ENCODE measurements at places on chromosomes 12 and 14.
A peak's percentile ranks its signal among the peaks of the same experiment; 100 is the strongest.

DNA sequence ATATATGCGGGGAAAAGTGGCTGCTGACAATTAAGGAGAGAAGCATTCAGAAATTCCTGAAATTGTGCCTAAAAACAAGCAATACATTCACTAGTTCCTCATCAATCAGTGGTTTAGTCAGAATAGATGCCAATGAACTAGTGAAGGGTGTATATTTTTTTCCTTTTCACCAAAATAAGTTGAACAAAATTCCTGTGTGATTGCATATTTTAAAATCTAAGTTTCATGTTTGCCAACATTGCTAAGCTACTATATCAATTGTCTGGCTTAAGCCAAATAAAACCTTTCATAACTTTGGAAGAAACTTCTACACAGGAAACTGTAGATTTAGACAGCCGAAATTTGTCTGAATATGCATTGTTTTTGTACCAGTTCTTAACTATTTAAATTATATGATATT, 8.7 kb downstream of the PRKD1 start:
- DNase-seq = no peak

DNA sequence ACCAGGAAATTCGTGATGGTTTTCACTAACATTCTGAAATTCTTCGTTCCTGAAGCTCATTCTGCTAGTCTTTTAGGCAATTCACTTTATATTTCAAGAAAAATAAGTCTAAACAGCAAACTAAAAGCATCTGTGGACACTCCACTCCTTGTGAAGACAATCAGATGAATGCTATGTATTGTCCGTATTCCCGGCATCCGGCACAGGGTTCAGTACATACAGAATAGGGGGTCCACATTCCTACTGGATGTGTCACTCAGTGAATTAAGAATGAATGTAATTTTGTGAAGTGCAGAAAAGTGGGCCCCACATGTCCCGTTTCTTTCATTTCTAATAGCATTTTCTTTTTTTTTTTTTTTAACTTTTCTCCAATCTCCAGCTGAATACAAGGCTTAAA, 241.3 kb downstream of the GRIN2B start:
- no peak for DNase-seq

DNA sequence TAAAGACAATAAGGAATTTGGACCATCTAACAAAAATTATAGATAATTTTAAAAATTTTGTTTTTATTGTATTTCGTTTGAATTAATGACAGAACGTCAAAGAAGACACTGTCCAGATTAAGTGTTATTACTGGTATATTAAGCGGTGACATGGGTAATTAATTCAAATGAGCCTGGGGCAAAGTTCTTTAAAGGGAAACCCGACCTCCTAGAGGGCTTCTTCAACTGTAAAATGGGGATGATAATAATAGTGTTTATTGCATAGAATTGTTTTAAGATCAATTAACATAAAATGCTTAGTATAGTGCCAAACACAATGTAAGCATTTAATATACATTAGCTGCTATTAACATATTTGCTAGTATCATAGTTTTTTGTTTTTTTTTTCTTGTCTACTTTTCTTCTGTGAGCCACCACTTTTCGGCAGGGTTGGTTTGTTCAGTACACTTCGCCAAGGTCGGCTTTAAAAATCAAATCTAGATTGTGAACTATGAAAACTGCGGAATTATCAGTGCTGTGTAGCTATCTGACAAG, 514 bp upstream of the LARP4 start:
- no peak for DNase-seq

GRCh38 chr12:7109572-7109920, 532 bp upstream of the C1RL start:
- DNase-seq = no peak

GRCh38 chr14:22570132-22570949, 18.7 kb downstream of the DAD1 start:
- peak; percentile 14 for DNase-seq

DNA sequence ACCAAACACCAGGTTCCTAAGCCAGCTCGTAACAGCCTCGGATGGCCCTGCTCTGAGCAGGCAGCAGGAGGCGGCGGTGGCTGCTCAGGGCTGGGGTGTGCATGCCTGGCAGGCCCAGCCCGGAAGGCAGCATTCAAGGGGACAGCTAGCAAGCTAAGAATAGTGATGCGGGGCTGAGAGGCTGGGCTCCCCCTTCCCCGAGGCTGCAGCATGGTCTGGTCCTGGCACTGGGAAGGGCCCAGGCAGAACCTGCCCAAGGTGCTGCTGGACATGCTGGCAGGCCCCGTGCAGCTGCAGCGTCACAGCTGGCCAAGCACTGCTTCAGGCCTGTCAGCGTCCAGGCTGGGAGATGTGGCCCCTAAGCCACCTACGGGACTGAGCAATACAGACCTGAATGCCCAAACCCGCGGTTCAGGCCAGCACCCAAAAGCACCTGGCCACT, 26.4 kb upstream of the NUDT14 start:
- DNase-seq = no peak

DNA sequence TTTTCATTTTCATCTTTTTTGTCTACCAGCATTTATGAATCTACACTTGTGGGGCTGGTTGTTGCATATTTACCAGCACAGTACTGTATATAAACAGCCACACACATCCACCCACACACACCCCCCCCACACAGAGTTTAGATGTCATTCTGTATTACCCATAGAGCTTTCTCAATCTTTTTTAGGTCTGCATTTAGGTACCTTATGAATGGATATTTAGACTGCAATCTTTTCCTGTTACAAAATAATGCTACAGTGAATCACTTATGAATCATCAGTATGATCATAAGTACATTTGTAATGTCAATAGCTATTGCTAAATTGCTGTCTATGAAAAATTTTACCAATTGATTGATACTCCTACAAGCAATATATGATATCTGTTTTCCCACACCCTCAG, 67.3 kb upstream of the STK38L start:
- DNase-seq = no peak

GRCh38 chr12:67534681-67535080, 113.9 kb upstream of the DYRK2 start:
- no peak for DNase-seq

- DNase-seq = no peak
Observed at GRCh38 chr12:29346769-29347421, 34.1 kb downstream of the ERGIC2 start.

DNA sequence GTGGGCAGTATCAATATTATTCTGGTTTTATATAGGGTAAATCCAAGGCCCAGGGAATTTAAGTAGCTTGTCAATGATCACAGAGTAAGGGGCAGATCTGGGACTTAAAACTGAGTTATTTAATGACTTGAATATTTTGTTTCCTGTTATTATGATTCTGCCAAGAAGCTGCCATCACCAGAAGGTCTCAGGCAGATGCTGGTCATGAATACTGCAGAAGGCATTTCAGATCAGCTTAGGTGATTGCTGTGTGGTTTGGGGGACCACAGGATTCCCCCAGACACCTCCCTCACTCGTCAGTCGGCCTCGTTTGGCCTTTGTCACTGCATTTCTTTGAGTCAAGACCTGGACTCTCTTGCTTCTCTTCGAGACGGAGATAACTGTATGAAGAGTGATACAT, 47.7 kb upstream of the EVL start:
- no peak for DNase-seq

DNA sequence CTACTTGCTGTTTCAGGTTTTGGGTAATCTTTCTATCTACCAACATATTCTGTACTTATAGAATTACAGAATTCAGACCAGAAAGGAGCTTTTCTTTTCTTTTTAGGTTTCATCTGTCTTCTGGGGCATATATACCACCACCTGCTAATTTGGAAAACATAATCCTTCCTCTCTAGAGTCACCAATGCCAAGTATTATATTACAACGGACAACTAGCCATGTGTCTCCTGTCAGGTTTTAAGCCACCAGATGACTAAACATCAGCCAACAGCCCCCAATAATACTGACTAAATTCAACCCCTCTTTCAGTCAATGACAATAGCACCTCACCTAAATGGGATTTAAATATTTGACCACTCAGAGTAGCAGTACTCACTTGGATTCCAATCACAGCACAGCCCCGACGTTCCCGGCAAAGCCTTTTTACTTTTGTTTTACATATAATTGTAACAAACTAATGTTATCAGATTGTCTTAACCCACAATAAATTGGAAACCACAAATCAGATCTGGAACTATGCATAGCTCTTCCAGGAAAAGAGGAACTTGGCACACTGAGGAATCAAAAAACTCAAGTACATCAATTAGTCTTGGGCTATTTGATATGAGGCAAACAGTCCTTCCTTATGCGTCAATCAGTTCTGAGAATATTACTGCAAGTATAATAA, 13.5 kb downstream of the SLC11A2 start:
- DNase-seq = no peak

DNA sequence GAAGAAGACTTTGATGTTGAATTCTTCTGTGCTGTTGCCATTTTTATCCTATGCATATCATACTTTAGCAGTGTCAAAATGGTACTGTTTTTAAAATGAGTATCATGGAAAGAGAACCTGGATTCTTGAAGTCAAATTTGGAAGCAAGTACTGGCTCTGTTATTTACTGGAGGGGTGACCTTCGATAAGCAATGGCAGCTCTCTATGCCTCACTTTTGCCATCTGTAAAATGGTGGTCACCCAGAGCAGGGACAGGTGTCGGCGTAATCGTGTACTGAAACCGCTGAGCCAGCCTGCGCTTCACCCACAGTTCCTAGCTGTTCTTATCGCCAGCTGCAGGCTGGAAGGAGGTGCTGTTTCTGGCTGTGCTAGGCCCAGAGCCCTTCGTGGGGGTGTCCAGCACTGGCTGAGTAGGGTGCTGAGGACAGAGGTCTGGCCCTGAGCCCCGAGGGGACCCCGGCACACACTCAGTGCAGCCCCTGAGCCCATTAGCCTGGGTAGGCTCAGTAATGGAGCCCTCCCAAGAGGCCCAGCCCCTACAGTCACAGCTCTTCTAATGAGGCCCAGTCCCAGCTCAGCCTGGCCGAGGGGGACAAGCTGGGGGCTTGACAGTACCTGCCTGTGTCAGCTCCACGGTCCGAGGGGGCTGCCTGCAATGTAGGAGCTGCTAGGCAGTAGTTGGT, 183.5 kb downstream of the PHETA1 start:
- DNase-seq = no peak

DNA sequence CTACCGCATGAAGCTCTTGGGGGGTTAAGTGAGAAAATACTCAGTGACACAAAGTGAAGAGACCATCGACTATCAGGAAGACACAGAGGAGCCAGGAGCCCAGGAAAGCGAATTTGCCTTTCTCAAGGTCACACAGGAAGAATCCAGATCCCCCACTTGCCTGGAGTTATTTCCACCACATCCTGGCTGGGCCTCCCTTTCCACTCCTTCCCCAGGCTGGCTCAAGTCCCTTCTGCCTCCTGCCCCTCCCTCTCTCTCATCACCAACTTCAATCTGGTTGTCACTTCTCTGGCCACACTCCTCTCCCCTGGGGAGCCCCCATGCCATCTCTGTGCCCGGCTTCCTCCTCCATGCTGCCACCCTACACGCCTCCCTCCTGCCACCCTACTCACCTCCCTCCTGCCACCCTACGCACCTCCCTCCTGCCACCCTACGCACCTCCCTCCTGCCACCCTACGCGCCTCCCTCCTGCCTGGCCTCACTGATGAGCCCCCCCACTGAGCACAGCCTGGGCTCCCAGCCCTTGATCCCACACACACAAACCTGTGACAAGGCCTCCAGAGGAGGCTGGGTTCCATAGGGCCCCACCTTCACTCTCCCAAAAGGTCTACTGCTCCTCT, 6.3 kb downstream of the SCNN1A start:
- DNase-seq = no peak

DNA sequence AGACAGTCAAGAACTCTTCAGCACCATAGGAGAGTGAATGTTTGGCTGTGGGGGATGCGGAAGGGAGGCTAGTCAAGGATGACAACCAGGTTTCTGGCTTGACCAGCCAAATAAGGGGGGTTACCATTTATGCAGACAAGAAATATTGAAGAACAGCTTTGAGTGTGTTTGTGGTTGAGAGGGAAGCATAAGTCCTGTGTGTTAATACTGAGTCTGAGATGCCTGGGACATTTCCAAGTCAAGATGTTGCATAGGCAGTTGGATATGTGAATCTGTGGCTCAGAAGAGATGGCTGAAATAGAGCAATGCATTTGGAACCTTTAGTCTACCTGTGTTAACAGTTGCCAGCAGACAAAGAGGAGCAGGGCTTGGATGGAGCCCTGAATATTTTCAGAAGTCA, 66.1 kb downstream of the ANO6 start:
- no peak for DNase-seq

DNA sequence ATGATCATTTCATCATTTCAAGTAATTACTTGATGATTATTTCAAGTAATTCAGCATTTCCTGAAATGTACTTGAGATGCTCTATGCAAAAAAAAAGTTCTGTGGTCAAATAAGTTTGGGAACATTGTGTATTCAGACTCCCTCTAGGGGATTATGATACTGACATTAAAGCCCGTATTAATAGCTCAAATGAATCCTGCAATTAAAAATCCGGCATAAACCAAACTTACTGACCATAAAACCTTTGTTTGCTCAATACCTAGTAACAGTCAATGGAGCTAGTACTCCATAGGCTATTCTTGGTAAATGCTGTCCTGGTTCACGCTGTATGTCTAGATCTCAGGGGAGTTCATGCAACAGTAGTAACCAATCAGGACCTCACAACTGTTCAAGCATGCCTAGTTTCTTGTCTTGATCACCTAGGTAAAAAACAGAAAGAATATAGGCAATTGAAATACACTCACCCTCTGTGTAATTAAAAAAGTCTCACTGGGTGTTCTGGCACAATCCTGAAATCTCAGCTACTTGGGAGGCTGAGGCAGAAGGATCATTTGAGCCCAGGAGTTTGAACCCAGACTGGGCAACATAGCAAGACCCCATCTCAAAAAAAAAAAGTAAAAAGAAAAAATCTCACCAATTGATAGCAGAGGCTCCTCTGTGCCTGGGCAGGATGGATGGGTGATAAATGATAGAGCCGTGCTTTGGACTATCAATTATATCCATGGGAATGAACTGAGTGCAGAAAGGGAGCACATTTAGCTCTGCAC, 14.1 kb downstream of the ALDH1L2 start:
- DNase-seq = no peak

DNA sequence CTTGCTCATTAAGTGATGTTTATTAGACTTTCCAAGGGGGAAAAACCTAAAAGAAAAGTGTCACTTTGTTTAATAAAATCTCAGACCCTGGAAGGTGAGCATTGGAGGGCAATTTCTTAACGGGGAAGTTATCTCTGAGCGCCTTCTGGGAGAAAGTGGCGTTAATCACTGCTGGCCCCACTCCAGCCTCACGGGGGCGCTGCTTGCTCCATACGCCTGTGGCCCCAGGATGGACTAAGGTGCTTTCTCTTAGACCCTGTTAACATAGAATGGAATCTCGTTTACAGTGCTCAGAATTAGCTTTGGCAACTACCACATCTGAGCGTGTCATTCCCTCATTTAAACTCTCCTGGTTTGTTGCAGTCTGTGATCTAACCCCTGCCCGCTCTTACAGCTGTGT, 16.4 kb upstream of the PRIMA1 start:
- no peak for DNase-seq

- no peak for DNase-seq
Observed at GRCh38 chr12:49698619-49699545, 8.3 kb downstream of the FMNL3 start.

DNA sequence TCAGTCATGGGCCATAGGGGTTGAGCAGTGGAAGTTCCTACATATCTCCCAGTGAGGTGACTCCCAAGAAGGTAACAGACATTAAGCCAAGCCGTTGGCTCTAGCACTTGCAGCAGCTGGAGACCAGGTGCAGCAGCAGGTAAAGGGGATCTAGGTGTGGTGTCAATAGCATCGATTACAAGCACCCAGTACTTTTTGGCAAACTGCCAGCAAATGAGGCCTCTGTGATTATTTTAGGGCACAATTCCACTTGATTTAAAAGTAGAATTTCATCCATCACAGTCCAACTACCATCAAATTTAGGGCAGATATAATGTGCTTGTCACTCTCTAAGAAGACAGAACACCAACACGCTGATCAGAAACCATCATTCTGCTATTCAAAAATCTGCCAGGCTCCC, 224.1 kb upstream of the EGLN3 start:
- no peak for DNase-seq
